ENCODE measurements at places on chromosomes 12 and 14.

DNA sequence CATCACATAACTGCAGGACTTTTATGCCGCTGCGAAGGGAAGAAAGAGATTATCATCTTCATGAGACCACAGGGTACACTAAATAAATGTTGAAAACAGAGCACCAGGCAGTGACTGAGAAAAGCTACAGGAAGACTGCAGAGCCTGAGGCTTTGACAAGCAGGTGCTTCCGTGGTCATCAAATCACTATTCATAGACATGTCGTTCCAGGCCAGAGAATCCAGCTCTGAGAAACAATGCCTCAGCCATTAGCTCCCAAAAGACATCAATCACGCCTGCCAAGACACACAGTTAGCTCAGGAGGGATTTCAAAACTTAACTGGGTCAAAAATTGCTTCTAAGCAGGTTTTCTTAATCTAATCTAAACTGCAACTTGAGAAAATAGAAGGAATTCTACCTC, 47.2 kb upstream of the GARIN6 start:
- DNase-seq: no peak

DNA sequence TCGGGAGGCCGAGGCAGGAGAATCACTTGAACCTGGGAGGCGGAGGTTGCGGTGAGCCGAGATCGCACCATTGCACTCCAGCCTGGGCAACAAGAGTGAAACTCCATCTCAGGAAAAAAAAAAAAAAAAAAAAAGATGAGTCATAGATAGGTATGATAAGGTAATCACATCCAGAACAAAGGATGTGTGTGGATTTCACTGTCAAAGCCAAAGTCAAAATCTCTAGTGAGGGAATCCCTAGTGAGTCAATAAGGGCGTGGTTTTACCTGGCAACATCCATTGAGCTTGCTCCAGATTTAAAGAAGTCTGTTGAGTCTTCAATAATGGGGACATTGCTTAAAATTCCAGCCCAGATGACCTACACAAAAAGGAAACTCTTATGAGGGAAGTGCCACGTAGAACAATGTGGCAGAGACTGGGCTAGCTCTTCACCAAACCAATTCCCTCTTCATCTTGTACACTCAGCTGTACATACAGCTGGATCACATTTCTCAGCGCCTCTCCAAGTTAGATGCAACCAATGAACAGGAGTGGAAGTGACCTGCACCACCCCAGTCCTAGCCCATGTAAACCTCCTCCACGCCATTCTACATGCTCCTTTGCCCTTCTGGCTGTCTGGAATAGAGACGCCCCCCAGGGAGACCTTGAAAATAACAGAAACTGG, 23.4 kb downstream of the ALDH1L2 start:
- no peak for DNase-seq

GRCh38 chr12:49863946-49864797, 21.3 kb upstream of the BCDIN3D start:
- no peak for DNase-seq

DNA sequence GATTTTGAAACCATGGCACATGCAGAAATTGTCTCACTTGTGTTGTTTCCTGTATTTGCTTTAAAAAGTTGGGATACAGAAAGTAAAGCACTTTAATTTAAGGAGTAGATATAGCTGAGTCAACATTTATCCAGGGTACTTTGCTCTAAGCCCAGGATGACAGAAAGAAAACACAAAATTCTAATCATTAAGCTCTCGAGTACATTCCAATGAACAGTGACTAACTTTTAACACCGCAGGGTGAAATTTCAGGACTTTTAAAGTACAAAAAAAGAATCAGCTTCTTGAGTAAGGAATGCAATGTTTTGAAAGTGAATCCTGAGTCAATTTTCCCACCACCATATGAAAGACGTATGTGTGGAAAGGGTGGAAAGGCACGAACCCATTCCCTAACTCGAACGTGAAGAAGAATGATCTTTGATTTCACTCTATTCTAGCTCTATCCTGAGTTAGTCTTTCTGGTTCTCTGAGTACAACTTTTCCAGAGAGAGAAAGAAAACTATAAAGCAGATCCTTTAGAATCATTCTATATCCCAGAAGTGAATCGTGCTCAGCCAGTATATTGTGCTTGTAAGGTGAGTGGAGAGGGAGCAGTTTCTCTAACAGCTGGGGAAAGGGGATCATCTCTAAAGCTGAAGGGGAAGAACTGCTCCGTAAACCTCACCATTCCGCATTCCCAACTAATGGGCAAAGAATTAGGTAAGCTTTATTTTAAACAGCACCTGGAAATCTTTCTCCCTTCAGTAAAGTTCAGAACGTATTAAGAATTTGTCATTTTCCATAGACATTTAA, 779.0 kb upstream of the FLRT2 start:
- DNase-seq: no peak

GRCh38 chr14:71534506-71534905, 397.7 kb upstream of the RGS6 start:
- no peak for DNase-seq

DNA sequence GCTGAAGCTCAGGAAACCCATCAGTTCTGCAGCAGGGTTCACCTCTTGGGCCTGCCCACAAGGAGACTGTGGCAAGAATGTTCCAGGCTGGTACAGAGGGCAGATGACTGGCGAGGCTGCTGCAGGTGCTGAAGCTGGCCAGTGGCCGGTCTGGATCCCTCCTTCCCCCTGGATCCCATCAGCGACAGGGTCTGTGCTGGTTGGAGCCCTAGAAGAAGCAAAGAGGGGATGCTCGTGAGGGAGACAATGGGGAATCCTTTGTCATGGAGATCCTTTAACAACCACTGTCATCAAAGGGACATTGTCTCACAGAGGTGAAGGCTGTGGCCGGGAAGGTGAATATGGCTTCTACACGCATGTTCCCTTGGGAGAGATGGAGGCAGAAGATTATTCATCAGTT, 211.4 kb upstream of the TMEM132C start:
- no peak for DNase-seq

- DNase-seq: no peak
These were observed 171.0 kb upstream of the FOXN3 start for GRCh38 chr14:89588016-89588415.

GRCh38 chr14:75279153-75279762, 630 bp downstream of the FOS start:
- DNase-seq: no peak

DNA sequence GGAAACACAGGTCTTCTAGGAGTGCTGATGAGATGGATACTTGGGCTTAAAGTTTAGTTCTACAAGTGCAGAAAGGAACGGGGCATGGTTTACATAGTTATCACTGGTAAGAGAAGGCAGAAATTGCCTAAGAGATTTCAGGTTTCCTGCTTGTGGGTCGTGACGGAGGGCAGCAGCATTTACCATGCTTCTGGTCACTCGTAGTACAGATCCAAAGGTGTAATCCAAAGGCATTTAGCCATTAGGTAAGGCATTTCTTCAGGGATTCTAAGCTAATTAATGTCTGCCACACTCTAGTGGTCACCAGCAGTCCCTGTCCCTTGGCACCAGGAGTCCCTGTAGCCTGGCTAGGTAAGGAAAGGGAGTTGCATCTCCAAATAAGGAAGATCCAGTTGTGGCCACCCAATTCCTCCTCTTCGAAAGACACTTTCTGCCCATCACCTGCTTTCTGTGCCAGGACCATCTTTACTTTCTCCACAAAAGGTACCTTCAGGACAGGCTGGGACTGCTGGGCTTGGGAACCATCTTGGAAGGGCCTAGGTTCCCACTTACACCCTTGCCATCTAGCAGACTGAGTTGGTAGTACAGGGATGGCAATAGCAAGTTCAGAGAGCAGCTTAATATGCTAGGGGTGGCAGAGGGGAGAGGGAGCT, 1.5 kb downstream of the GSTZ1 start:
- no peak for DNase-seq

GRCh38 chr12:4813741-4814140, 93.5 kb downstream of the GALNT8 start:
- no peak for DNase-seq

DNA sequence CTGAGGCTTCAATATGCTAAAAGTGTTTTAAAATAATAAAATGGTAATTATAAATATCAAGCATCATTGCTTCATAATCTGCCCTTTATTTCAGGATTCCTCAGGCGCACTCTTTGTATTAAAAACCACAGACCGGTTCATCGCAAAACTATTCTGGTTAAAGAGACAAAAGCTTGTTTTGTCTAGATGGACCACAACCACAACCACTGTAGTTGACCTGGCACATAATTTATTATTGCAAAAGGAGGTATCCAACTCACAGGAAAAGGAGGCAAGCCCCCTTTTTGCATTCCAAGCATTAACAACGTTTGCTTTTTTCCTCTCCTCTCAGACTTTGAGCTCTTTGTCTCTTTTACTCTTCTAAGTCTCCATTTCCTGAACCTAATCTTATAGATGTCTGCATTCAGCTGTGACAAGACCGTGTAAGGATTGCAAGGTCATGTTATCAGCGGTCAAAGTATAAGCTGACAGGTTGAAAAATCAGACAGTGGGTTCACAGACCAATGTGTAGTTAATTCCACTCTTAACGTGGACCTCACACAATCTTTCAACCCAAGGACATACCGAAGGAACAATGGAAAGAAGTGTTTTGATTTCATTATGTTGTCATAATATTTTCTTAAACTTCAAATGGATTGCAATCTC, 1057.6 kb downstream of the GALC start:
- no peak for DNase-seq

- no peak for DNase-seq
These were observed 126.0 kb upstream of the ATF7IP start for GRCh38 chr12:14239350-14239934.

DNA sequence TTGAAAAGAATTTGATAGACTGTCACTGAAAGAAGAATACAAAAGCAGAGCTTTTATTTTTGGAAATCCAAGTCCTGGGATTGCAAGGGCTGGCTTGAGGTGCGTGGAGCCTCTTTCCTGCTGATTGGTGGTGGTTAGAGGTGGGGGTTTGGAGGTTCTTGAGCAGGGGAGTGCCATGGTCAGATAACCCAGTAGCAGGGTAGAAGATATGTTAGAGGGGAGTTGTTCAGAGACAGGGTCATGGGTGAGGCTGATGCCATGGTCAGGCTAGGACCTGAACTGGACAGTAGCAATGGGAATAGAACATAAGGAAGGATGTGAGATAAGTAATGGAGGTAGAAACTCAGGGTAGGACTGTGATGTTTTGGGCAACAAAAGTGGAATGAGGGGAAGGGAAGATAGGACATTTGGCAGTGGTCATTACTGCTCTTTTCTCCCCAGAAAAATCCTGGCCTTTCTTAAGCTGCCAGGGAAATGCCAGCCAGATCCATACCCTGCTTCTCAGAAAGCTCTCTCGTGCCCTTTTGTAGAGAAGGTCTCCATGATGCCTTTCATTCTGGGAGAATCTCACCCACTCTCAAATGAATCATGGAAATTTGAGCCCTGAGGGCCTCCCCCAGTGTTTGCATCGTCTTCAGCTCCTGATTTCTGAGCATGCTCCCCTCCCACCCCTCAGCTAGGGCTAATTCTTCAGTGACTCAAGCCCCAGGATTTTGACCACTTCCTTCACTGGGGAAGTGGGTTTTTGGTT, 9.5 kb downstream of the EMP1 start:
- no peak for DNase-seq

Data from stimulated activated CD8-positive, alpha-beta memory T cell treated with anti-CD3 and anti-CD28 coated beads, Interleukin-12 subunit alpha, Interleukin-12 subunit beta, amount 100 ng/mL, for 4 hours (primary cell).